Activated naive CD4-positive, alpha-beta T cell treated with anti-CD3 and anti-CD28 coated beads for 36 hours (primary cell): ENCODE measurements at places on chromosomes 6 and 20. TPM values are rescaled to one million over a fixed set of nuclear protein-coding genes. Genes with fewer than 3 reads are reported as not detected.

TFAP2C gene
- not detected for total RNA-seq

BRD2 gene
- total RNA-seq, result 168 TPM

DTD1 gene
- total RNA-seq, result 47.1 TPM

GRCh38 chr6:166616261-166617238, 10.5 kb downstream of the RPS6KA2 start:
- no peak for DNase-seq

GRCh38 chr6:37794825-37795224, 24.7 kb upstream of the ZFAND3 start:
- no peak for DNase-seq

- no peak for DNase-seq
Observed at GRCh38 chr20:2859330-2860121, 13.8 kb upstream of the PTPRA start.

DNA sequence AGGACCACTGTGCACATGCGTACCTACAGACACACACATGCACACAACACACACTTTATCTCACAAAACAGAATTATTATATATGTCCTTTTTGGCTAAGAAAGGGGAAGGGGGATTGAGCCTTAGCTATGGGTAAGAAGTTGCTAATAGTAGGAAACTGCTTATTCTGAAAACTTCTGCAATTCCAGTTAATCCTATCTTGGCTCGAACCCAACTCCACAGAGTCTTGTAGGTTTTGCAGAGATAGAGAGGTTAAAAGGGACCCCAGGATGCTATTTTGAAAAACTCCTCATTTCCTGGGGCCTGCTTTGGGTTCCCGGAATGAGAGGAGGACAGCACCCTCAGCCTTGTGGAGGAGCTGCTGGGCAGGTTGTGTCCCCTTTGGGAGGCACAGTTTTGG, 233.8 kb downstream of the CLIC5 start:
- DNase-seq, result no peak

- DNase-seq, result no peak
Observed at GRCh38 chr20:50367739-50368375, 142.3 kb upstream of the PTPN1 start.

GRCh38 chr6:39143238-39143930, 28.4 kb upstream of the SAYSD1 start:
- DNase-seq, result no peak

DNA sequence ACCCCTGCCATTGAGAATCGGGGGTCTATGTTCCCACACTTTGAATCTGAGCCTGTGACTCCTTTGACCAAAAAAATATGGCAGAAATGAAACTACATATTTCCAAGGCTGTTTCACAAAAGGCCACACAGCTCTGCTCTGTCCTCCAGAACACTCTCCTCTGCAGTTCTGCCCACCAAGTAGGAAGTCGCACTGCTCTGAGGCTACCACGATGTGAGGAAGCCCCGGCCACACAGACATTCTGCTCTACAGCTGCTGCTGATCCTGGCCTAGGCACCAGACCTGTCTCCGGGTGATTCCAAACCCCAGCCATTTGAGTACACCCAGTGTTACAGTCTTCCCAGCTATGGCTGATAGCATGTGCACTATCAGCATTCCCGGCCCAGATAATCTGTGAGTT, 85.1 kb downstream of the LYRM4 start:
- no peak for DNase-seq
